ENCODE measurements at places on chromosomes 2 and 18.
A peak's percentile ranks its signal among the peaks of the same experiment; 100 is the strongest.

GRCh38 chr18:57223144-57223870 lies 76.4 kb downstream of the BOD1L2 start:
- no peak for DNase-seq

- no peak for DNase-seq
Observed at GRCh38 chr2:96575785-96576456, 39.4 kb downstream of the ARID5A start.

- DNase-seq: no peak
Observed at GRCh38 chr2:112335600-112335999, 60.2 kb downstream of the ZC3H6 start.

DNA sequence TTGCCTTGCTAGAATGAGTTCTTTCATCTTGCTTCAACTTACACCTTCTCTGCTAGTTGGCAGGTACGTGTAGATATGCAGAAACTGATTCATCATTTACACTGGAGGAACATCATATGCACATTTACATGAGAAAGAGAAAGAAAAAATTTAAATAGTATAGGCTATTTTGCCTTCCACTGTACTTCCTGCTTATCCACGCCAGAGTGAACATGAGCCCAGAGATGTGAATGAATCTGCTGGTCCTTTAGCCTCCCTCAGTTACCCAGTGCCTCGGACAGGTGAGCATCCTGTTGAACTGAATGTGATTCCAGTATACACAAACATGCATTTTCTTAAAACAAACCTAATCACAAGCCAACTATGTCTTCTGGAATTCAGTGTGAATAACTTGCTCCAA lies 83.6 kb downstream of the SESTD1 start:
- no peak for DNase-seq

DNA sequence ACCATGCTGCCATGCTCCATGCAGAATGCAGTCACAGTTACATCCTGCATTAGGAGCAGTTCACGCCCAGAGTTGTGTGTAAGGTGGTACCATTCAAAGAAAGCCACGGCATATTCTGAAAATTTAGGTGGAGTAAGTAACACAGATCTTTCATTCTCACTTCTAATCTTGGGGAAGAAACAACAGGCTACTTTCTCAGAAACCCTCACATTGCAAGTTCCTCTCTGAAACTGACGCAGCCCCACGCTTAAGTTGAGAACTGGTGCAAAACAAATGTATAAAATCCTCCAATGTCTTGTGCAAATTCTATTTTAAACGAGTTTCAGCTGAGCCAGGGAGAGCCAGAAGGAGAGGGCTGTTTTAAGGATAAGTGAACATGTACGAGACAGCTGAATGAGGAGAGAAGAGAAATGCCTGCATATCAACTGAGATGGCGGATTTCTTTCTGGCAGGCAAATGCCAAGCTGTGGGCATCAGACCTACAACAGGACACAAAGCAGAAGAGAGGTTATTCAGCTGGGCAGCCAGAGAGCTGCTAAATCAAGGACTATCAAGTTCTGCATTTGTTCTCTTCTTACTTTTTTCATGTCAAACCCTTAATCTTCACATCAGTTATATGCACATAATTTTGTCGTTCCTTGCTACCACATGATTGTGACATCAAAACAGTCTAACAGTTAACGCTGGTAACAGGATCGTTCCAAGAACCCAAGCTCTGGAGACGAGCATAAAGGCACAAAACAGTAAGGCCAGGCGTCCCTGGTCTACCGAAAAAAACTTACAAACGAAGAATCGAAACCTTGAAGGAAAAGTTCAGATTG lies 6.4 kb downstream of the ARL4C start:
- DNase-seq: no peak

DNA sequence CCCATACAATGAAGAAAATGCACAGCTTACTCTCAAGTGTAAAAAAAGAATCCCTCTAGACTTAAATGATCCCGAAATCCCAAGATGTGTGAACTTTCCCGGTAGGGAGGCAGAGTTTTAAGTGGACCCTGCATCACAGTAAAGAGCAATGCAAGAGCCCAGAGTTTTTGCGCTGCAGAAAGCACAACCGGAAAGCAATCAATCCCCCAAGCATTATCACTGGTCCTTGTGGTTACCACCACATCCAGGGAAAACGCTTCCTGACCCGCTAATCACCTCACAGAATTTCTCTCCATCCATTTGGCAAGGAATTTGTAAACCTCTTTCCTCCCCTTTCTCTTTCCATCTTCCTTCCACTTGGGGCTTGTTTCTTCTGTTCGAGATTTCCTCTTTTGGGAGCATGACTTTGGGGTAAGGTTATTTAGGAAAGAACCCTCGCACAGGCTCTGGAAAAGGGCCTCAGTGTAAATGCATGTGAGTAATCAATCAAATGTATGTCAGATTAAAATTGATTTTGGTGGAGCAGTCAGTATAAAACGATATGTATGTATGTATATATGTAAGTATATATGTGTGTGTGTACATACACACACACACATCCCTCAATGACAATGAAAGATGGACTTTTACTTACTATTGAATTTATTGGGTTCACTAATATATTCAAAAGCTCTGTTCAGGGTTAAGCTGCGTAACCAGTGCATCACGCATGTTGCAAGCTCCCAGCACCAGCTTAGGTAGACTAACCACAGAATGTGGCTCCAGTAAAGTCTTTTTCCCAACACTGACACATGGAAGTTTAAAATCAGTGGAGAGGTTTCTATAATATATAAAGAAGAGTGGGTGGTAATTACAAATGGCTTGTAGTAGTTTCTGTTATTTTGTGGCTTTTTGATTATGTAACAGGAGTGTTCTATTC lies 1.6 kb downstream of the PLCL1 start:
- no peak for DNase-seq

- no peak for DNase-seq
Observed at GRCh38 chr18:63284827-63285733, 34.5 kb downstream of the BCL2 start.

GRCh38 chr2:16244153-16244965 lies 304.0 kb downstream of the MYCN start:
- DNase-seq: no peak

GRCh38 chr18:47754311-47755101 lies 176.0 kb downstream of the SMAD2 start:
- peak; percentile 90 for DNase-seq

- DNase-seq: no peak
Observed at GRCh38 chr2:216992056-216992675, 132.3 kb upstream of the TNP1 start.

DNA sequence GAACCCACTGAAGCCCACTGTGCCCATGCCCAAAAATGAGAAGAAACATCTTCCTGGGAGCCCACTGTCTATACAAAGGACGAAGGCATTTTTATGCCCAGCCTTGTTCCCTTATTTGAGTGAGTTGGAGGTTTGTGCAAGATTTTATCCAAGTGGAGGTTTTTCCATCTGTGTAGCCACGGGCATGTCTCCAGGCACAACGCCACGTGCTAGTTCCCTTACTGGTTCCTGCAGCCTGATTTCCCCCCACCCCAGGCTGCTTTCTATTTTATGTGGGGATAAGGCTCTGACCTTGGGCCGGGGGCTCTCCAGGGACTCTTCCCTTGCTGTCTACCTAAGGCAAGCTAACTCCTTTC lies 22.2 kb upstream of the TXNL4A start:
- no peak for DNase-seq

All from NCI-H146 (cell line).